ENCODE measurements at places on chromosomes 6 and 20.

GRCh38 chr6:157076451-157076822, 246.9 kb downstream of the TMEM242 start:
- DNase-seq: no peak

DNA sequence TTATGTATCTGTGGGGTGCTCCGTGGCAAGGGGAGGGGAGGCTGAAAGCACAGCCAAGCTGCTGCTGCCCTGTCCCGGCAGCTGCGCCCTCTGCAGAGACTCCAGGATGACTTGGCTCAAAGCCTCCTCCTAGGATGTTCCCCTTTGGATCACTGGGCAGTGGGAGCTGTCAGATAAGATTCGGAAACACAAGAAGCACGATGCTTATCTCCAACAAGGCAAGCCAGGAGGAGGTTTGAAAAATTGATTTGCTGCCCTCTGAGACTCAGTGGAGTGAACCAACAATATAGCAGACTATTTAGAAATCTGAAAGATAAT, 776.4 kb downstream of the C6orf118 start:
- no peak for DNase-seq

DNA sequence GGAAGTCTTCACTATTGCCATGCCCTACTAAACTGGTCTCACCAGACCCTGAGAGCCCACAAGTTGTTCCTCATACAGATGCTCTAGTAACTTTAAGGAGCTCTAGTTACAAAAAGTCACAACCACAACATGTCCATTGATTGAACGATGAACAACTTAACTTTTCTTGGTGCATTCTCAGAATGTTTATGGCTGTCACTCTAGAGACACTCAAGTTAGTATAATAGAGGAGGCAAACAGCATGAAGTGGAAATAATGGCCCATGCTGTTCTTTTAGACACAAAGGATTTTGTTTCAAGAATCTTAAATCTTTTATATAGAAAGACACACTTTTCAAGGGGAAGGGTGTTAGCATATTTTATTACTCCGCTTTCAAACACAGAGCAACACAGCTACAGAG, 934.4 kb downstream of the HACE1 start:
- no peak for DNase-seq

GRCh38 chr6:116994447-116994846, 117.4 kb downstream of the RFX6 start:
- DNase-seq: no peak

GRCh38 chr6:108164815-108165706, 761 bp upstream of the NR2E1 start:
- no peak for DNase-seq

- DNase-seq: no peak
These were observed 217.1 kb upstream of the MARCKS start for GRCh38 chr6:113640051-113640450.

GRCh38 chr6:2765896-2766766, 938 bp downstream of the WRNIP1 start:
- no peak for DNase-seq

DNA sequence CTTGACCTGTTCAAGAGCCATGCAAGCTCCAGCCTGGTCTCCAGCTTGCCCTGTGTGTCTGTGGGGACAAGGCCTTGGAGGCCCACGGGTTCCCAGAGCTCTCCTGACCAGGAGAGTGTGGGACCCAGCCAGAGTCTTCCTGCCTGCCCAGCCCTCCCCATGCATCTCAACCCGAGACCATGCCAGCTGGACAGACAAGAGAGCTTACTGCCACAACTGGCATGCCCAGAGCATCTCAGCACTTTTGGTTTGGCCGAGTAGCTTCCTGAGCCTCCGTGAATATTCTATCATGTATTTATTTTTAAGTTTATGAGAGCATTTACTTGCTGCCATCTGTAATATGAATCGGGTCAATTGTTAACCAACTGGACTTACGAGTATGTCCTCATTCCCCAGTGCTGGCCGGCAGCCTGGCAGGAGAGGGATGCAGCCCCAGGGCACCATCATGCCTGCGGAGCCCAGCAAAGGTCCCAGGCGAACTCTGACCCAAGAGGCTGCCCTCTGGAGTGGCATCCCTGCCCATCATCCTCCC, 14.9 kb downstream of the IP6K3 start:
- no peak for DNase-seq

GRCh38 chr6:83057705-83058321, 7.8 kb downstream of the UBE3D start:
- DNase-seq: peak; percentile 21

DNA sequence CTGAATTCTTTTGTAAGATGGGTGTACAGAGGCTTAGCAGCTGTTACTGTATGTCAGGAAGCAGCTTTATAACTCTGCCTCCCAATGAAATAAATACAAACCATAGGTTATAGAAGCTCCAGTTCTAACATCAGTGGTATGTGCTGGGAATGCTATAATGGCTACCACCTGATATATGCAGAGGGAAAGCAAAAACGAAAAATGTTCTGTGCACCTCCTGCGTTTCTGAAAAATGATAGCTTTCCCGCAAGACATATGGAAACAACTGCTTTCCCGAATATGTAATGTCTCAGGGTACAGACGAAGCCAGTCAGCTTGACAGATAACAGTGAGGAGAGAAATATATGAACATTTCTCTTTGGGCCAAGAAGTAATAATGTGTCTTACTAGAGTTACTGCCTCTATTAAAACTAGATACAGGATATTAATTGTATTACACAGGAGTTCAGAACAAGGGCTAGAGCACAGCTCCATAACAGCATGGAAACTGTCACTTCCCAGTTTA, 517.0 kb upstream of the NRSN1 start:
- DNase-seq: no peak

DNA sequence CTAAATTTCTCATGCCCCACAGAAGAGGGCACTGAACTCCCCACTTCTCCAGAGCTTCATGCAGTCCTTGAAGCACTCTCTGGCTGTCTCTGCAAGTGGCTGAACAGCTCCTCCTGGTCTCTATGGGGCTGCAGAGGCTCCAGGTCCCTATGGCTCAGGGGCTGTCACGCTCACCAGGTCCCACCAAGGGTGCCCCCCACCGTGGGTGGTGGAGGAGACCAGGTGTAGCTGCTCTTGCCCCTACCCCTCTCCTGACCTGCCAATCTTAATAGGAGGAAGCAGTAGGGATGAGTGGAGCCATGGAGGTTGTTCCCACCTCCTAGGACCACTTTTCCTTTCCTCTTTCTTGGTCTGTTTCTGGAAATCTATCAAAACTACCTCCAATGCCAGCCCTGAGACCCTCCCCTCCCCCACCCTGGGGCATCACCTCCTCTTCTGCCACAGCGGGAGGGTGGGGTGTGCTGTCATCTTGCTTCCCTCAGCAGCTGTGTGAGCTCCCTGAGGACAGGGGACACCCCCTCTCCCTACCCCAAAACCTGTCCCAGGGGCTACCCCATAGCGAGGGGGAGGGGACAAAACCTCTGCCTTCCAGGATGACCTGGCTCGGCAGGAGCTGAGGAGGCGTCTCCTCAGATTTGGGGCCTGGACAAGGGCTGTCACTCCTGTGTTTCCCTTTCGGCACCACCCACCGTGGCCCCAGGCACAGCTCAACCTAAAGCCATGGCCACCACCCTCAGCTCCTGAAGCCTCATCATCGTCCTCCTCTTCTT, 12.0 kb upstream of the RAET1E start:
- DNase-seq: no peak

- no peak for DNase-seq
These were observed 115.3 kb upstream of the GMDS start for GRCh38 chr6:2360716-2361115.
